ENCODE measurements at places on chromosomes 16 and 17. TPM values are rescaled to one million over a fixed set of nuclear protein-coding genes. Genes with fewer than 3 reads are reported as not detected.

DNA sequence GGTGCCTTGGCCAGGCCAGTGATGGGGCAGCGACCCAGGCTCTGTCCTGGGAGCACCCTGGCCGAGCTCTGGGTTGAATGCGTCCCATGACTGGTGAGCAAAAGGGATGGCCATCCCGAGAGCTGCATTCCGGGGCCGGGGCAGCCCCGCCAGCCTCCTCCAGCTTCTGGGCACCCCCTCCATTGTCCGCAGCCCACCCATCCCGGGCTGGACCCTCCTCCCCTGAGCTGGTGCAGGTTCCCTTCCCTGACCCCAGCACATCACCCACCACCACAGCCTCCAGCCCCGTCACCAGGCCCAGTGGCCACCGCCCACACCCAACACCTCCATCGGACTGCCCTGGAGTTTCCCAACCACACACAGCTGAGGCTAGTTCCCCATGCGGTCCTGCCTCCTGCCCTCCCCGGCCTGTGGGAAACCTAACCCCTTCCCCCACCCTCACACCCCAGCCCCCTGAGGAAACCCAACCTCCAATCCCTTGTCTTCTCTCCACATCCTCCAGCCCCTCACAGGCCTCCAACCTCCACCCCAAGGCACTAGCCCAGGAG is 16.2 kb upstream of the PVALEF start:
- H3K4me1 ChIP-seq, result no peaks in the 10 kb centered on the region
- no peak overlapping the region for H3K27ac ChIP-seq
- H3K27me3 ChIP-seq, result no peaks in the 10 kb centered on the region

DNA sequence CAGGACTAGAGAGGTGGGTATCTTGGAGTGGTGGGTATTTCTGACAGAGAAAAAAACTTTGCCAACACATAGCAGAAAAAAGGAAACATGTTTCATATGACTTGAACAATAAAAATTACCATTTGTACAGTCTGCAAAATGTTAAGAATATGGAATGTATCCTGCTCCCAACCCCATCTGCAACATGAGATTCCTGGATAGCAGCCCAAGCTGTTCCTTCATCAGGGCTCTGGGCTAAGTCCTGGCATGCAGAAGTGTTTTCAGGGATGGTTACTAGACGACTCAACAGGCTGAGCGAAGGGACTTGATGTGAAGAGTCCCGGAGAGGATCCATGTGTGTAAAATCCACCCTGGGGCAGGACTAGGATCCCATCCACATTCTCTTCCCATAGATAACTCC is 121.0 kb upstream of the IRX3 start:
- H3K27ac ChIP-seq, result no peak overlapping the region
- no peak overlapping the region for H3K4me3 ChIP-seq
- no peaks in the 10 kb centered on the region for H3K27me3 ChIP-seq

DNA sequence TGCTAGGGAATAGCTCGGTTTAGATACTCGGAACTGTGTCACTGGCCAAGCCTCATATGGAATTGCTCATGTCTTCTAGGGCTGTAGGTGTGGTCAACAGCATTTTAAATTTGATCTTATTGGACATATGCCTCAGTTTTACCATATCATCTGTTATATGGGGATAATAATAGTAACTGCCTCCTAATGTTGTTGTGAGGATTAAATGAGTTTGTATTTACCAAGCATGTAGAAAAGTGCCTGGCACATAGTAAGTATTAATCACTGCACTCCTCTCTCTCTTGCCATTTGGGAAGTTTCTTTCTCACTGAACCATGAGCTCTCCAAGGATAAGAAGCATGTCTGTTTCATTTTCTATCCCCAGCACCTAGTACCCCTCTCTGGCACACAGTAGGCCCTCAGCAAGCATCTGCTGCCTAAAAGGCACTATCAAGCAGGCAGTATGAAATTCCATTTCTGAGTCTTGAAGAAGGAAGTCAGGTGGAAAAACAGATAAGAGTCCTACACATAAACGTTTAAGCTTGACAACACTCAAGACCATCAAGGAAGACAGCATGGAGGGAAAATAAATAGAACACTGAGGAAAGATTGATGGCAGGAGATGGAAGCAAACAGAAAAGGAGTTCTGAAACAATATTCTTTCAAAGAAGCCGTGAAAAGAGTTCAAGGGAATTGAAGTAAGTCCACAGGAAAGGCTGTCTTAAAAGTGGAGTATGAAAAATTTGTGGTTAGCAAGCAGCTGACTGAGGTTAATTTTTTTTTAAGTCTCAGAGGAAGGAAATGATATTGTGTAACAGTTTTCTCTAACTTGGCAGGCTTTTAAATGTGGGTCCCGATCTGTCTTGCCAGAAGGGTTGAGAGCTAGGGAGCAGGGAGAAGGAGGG is 2.2 kb upstream of the ATP6V0A1 start:
- no peaks in the 10 kb centered on the region for H3K27me3 ChIP-seq
- H3K36me3 ChIP-seq, result no peaks in the 10 kb centered on the region
- no peak overlapping the region for H3K4me3 ChIP-seq
- no peak for DNase-seq
- H3K27ac ChIP-seq, result peak overlapping the region; percentile 87

DNA sequence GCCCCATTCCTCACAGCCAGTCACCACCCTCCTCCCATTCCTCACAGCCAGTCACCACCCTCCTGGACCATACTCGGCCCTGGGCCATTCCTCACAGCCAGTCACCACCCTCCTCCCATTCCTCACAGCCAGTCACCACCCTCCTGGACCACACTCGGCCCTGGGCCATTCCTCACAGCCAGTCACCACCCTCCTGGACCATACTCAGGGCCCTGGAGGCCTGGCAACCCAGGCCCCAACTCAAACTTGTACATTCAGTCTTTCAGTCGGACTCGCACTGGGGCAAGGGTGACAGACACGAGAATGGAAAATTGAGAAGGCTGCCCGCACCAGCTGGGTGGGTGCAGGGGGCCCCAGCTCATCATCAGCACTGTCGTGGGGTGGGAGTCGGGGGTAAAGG is 30.4 kb upstream of the FOXK2 start:
- no peak overlapping the region for H3K27ac ChIP-seq
- H3K4me1 ChIP-seq, result no peaks in the 10 kb centered on the region
- H3K4me3 ChIP-seq, result no peak overlapping the region

DNA sequence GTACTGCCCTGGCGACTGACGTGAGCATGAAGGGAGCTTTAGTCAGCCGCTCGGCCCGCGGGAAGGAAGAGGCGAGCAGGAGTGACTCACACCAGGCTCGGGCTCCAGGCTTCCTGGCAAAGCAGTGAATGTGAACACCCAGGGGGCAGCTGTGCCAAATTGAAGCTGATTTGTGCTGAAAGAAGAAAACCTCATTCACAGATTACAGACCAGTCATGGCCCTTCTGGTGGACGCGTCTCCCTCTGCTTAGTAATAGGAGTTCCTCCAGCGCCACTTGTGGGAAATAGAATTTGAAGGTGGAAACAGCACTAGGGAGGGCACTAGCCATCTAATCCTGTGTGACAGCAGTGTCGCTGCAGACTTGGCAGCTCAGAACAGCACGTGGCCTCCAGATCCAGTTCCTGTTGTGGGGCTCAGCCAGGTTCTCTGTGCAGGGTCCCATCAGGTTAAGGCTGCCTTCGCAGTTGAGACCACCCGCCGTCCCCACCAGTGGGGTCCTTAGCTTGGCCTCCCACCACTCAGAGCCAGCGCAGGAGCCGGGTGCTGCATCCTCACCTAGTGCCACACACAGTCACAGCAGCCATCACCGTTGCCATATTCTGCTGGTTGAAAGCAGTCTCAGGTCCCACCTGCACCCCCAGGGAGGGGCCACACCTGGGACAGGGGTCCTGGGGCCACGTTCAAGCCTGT is 164.5 kb upstream of the CHMP6 start:
- no peak overlapping the region for H3K4me3 ChIP-seq
- H3K27me3 ChIP-seq, result no peaks in the 10 kb centered on the region
- H3K27ac ChIP-seq, result no peak overlapping the region
- peak; percentile 34 for DNase-seq

DNA sequence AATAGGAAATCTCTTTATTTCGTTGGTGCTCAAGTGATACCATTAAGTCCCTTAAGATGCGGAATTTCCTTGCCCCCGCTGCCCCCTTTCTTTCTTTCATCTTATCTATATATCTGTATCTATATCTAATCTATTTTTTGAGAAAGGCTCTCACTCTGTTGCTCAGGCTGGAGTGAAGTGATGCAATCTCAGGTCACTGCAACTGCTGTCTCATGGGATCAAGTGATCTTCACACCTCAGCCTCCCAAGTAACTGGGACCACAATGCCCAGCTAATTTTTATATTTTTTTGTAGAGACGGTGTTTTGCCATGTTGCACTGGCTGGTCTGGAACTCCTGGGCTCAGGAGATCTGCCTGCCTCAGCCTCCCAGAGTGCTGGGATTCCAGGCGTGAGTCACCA is 693.5 kb downstream of the WWOX start:
- H3K27ac ChIP-seq, result no peak overlapping the region
- DNase-seq, result no peak
- no peaks in the 10 kb centered on the region for H3K4me1 ChIP-seq
- H3K36me3 ChIP-seq, result no peaks in the 10 kb centered on the region
- H3K4me3 ChIP-seq, result no peak overlapping the region

The TBC1D3L gene
- total RNA-seq, result 36.3 TPM

The ABHD15 gene
- 41.2 TPM for total RNA-seq

The MT3 gene
- not detected for total RNA-seq

The DNAAF8 gene
- total RNA-seq, result not detected

Data from Peyer's patch (tissue), 4 donors.